AG08395 (cell line): ENCODE measurements at places on chromosomes 2 and 18.

- DNase-seq: no peak
Observed at GRCh38 chr18:73879328-73879727, 268.3 kb downstream of the FBXO15 start.

DNA sequence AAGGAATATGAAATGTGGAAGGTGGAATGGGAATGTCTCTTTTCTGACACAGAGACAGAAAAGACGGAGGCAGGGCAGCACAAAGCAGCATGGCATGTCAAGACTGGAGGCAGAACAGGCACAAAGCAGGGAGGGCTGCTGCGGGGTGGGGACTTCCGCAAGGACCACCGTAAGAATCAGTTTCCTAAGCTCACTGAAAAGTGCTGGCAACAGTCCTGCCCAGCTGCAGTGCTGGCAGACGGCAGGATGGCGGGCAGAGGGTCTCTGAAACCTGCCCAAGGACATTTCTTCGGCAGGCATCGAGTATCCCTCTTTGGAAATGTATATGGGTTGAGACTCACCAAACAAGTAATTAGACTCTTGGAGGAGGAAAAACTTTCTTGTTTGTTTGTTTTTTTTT, 54.9 kb downstream of the FAM178B start:
- no peak for DNase-seq

DNA sequence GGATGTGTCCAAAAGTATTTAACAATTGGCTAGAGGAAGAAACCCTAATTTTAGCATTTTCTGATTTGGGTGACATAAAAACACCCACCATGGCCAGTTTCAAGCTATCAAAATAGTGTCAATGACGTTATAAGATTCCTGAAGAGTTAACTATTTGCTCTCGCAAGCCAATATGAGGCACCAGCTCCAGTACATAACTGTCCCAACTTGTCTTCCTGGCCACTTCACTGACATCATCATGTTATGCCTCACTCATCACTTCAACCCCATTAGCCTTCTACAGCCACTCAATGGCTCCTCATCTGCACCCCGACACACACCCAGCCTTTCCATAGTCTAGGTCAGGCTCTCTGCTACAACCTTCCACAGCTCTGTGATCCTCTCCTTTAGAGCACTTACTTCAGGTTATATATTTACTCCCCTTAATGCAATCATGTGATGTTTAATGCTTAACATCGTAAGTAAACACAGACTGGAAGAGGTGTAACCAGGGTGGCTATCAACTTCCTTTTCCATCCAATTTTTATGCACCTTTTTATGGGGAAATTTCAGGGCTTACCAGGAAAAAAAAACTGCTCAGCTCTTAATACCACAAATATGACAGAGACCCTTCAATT, 158.7 kb downstream of the VWC2L start:
- no peak for DNase-seq

DNA sequence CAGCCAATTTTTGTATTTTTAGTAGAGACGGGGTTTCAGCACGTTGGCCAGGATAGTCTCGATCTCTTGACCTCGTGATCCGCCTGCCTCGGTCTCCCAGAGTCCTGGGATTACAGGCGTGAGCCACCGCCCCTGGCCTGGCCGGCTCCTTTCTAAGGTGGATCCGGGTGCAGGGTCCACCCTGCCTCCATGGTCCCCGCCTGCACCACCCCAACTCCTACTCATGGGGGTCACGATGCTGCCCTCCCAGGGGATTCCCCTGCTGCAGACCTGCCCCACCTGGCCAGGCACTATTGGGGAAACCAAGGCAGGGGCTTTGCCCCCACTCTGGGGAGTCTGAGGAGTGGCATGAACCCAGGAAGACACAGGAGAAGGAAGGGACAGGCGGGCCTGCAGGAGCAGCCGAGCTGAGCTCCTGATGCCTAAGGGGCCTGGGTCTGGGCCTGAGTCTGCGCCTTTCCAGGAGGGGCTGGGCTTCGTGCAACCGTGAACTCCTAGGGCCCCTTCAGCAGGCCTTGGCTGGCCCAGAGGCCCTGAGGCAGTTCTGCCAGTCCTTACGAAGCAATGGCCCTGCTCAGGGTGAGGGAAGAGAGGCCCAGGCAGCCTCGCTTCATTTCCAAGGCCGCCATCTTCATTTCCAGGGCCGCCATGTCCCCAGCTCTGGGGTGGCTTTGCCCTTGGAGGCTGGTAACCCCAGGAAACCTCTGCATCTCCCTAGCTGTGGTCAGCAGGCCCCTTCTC, 67.2 kb upstream of the SMAD7 start:
- no peak for DNase-seq

- no peak for DNase-seq
Observed at GRCh38 chr2:219995991-219996765, 368.7 kb downstream of the SLC4A3 start.

DNA sequence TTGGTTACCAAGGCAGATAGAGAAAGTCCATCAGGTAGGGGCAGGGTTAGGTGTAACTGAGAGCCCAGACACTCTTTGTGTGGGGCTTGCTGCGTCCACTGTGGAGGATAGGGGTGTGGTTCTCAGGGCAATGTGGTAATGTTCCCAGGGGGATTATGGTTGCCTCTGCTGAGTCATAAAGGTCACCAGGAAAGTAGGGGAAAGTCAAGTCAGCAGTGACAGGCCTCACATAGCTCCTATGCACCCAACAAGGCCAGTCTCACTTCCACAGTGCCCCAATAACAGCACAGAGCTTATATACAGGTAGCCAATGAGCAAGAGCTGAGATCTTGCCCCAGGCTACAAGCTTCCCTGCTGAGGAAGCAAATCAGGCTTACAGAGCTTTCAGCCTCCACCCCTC, 1438.0 kb upstream of the ZEB2 start:
- no peak for DNase-seq

GRCh38 chr18:33282709-33283333, 157.7 kb downstream of the CCDC178 start:
- no peak for DNase-seq

DNA sequence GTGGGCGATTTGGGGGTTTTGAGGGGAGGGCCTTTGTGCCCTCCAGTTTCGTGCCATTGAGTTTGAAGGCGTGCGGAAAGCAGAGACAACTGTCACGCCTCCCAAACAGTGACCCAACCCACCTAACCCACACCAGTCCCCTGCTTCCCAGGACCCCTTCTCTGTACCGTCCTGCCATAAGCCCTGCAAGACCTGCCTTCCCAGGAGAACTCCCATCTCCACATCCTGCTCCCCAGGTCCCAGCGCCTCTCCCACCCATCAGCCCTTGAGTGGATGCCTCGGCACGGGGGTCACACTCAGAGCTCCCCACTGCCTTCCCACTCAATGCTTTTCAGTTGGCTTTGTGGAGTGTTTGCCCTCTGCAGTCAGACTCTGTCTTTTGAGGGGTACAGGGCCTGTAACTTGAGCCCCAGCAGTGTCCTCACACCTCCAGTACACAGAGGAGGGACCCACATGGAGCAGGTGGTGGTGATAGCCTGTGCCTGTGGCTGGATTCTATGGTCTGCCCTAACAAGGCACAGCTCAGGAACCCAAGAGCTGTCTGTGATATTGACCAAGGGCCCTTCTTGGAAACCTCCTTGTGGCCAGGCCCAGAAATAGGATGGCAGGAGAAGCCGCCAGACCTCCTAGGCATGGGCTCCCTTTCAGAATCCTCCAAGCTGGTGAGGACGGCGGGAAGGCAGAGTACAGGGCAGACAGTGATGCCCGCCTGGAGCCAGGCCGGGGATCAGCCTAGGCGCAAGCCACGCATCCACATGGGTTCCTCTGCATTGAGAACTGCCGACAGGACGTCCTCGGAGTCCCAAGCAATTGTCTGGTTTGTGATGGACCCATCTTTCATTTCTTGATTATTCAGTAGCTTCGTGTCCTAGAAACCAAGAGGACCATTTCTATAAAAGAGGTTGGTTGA, 44.4 kb upstream of the SMAD7 start:
- DNase-seq: no peak

GRCh38 chr2:8623958-8624591, 57.8 kb upstream of the ID2 start:
- DNase-seq: no peak

DNA sequence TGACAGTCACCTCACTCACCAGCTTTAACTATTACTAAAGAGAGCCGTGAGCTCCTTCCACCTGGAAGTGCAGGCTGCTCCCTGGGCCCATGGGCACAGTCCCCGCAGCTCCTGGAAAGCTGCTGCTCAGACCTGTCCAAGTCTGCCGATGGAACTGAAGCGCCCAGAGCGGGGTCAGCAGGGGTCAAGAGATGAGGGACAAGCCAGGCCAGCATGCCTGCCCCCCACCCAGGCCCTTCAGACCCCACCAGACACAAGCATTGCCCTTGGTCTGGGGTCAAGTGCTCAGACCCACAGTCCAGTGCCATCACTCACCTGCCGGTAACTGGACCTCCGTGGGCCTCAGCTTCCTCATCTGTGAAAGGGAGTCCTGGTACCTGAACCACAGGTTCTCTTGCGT, 59.9 kb downstream of the BIN1 start:
- no peak for DNase-seq

DNA sequence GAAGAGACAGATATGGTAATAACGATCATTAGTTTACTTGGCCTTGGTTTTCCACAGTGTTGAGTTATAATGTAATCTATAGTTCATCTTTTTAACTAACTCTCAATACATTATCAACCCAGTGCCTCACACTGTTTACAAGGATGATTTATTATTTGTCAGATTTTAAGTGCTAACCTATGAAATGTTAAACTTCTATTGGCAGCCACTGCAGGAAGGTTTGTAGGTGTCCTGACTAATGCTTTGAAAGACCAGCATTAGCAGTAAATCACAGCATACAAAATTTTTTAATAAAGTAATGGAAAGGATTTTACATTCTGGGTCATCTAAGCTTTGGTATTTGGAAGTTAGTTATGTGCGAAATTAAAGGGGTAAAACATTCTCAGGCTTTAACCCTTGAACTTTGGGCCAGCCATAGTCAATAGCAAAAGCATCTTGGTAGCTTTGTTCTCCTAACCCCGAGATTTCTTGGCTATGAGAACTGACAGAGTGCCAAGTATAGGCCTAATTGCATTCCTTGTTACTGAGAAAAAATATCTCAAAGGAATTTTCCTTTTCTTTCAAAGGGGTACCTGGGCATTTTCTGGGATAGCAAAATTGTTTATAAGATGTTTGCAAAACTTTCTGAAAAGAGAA, 30.6 kb downstream of the SPATS2L start:
- no peak for DNase-seq

GRCh38 chr2:105861200-105861599, 116.5 kb downstream of the NCK2 start:
- no peak for DNase-seq

- no peak for DNase-seq
Observed at GRCh38 chr18:45201029-45201428, 414.2 kb upstream of the SLC14A2 start.

GRCh38 chr18:50886929-50887328, 8.0 kb downstream of the ME2 start:
- no peak for DNase-seq

DNA sequence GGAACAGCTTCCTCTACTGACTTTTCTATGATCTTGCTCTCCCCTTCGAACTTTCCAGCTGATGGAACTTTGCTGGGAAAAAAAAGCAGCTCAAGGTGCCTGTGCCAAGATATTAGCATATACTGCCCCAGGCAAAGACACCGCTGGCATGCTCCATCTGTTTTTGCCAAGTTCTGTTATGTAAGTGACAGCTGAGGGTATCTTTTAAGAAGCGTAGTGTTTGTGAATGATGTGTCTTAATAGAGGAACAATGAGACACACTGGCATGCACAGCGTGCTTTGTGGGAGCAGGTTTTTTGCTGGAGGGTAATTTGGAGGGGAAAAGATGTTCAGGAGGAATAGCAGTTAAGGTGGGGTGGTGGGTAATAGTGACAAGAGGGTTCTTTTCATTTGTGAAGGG, 47.8 kb downstream of the SLC4A3 start:
- DNase-seq: no peak

GRCh38 chr2:218857371-218858137, 2.1 kb upstream of the WNT6 start:
- no peak for DNase-seq

GRCh38 chr2:211367711-211368110, 811.3 kb downstream of the CPS1 start:
- DNase-seq: no peak

DNA sequence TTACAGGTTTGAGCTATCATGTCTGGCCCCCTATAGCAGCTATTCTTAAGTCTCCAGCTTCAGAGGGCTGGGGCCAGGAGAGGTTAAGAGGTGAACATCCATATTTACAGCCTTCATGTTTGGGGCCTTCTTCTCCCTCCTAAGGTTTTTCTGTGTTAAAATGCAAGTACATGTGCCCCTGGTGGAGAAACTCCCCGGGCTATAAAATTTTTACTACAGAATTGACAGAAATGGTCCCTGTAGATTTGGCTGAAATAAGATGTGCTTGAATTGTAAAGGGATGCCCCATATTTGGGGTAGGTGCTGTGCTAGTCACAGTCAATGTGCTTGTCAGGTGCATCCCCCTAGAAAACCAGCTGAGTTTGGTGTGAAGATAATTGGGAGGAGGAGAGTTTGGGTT, 263.3 kb upstream of the CXCR4 start:
- DNase-seq: no peak

DNA sequence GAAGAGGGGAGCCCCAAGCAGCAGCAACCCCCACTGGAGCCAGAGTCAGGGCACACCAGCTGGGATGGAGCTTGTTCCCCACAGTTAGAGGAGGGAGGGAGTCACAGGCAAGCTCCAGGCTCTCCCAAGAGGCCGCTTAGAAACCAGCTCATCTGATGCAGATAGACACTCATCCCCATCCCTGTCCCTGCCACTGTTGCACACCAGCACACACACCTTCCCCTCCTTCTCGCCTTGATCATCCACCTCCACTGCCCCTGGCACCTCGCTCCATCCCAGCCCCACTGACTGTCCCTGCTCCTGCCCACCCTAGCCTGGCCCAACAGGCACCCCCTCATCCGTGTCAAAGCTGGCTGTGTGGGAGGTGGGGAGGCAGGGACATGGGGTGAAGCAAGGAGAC, 1.5 kb upstream of the RUFY4 start:
- DNase-seq: no peak

DNA sequence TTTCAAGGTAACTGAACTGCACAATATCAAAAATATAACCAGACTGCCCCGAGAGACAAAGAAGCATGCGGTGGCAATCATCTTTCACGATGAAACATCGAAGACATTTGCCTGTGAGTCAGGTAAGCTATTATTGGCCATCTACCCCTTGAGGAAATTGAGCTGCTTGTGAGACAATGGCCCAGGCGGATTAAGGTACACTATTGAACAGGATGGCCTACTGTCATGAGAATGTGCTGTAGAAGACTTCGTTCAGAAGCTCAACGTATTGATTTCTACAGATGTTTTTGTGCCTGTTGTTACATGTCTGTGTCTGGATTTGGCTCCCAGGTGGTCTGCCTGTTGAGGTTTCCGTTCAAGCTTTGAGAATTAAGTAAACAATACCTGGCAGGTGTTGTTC, 198.7 kb downstream of the DOK6 start:
- DNase-seq: no peak

GRCh38 chr2:69774984-69775982, 33.3 kb downstream of the ANXA4 start:
- no peak for DNase-seq

DNA sequence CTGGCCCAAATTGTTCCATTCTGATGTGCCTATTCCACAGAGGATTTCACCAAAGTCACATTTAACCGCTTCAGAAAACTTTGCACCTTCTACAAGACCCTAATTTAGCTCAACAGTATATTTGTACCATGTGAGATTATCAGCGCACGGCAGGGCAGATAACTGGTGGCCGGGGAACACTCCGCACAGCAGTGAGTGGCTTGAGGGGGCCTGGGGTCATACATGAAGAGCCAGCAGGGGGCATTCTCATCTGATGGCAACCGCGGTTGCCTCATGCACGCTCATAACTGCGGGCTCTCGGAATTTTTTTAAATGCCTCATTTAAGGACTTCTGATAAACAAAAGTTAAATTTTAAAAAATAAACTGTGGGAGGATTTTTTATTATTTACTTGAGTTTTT, 84.1 kb downstream of the BIN1 start:
- DNase-seq: no peak
